ENCODE measurements at places on chromosomes 12 and 14.

DNA sequence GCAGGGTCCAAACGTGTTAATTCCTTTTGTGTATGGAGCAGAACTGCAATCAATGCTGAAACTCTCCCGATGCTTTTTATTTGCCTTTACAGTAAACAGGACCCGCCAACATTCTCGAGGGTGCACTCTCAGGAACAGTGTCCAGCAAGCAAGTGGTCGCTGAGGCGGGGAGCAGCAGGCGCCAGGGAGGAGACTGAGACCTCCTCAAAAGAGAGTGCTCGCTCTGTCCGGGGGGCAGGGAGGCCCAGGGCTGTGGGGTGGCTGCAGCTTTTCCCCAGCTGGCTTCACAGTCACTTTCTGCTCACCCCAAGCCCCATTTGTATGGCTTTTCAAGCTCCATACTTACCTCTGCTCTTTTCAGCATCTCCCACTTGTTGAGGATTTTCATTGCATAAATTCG is 49.2 kb downstream of the CDC42BPB start:
- no peak for DNase-seq

- DNase-seq: no peak
Observed at GRCh38 chr12:124915239-124916236, 1.1 kb upstream of the UBC start.

DNA sequence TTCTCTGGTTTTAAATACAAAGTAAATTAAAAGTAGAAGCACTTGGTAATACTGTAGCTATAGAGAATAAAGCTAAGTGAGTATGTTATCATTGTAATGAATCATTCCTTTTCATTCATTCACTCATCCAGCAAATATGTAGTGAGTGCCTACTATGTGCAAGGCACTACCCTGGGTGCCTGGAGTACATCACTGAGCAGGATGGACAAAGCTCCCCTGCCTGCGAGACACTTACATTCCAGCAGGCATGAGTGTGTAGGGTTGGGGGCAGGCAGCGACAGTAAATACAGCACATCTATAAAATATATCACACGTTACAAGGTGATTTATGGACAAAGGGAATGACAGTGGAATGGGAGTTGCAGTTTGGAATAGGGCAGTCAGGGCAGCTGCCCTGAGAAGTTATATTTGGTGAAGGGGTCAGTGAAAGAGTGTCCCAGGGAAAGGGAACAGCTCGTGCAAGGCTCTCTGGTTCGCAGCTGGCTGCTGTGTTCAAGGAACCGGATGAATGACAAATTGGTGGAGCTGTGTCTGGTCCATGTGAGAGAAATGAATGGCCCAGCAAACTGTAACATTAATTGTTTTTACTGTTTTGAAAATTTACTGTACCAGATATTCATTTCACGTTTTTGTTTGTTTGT is 159.6 kb downstream of the CRADD start:
- DNase-seq: no peak

DNA sequence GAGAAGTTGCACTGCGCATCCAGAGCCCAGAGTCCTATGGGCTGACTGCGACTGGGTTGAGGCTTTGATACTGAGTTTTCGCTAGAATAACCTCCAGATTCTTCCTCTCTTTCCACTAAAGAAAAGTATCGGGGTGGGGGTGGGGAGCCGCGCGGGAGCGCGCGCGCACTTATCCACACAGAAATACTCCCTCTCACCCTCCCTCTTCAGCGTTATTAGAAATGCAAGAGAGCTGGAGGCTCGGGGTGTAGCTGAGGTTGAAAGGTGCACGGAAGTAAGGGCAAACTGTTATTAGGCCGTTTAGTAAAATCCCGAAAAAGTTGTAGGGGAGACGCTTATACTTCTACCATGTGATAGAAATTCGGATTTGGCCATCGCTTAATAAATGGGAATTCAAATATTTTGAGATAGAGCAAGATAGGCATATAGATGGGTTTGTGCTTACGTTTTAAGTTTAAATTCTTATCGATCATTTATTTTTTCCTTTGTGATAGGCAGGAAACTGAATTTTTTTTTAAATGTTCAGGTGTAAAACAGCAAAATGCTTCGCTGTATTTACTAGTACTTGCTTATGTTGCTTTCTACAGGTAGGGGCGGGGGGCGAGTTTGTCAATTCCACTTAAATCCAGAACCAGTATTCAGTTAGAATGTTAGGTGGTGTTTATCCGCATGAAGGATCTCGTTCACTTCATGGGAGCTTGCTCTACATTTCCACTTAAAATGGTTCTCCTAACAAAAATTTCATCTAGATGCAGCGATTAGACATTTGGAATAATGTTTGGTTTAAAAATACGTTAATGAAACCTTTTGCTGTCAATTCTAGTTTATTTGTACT is 1.1 kb downstream of the ARHGAP5 start:
- no peak for DNase-seq

DNA sequence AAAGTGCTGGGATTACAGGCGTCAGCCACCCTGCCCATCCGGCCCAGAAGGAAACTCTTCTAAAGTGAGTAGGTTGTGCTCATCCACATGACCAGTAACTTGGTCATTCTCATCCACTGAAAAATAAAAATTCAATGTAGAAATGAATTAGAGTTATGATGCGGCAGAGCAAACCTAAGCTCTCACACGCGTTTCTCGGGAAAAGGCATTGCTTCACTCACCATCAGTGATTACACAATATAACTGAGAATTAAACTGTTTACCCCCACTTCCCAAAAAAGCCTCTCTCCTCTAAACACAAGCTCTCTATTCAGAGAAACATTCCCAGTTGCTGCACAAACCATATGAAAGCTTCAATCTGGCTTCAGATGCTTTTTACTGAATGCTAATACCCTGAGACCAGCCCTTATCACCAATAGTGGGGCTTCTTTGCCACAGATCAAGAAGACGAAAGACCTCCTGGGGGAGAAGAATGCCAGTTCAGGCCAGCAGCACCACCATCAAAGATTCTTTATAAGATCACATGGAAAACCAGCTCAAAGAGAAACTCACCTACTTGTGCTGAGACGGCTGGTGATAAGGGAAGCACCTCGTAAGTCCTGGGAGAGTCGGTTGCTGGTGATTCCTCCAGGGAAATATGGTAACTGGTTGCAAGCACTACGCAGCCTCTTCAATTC is 121.5 kb upstream of the SFSWAP start:
- no peak for DNase-seq

- DNase-seq: no peak
Observed at GRCh38 chr12:72491426-72491825, 219.3 kb downstream of the TRHDE start.

GRCh38 chr12:83818881-83819280 is 1093.7 kb downstream of the SLC6A15 start:
- DNase-seq: no peak

DNA sequence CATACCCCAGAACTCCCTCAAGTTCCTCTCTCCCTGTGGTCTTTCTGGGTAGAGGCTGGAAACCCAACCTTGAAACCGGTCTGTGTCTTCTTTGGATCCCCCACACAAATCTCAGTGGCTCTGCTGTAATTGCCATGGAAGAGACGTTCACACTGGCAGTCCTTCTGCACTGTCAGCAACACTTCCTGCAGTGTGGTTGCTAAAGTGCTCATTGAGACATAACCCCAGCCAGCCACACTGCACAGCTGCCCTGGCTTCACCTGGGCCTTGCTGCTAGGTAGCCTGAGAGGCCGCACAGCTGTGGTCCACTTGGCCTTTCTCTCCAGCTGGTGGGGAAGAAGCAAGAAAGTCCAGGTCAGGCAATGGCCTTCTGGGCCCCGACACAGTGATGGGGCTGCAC is 2.4 kb downstream of the GZMH start:
- DNase-seq: no peak

GRCh38 chr12:14410177-14410576 is 44.7 kb downstream of the ATF7IP start:
- no peak for DNase-seq

DNA sequence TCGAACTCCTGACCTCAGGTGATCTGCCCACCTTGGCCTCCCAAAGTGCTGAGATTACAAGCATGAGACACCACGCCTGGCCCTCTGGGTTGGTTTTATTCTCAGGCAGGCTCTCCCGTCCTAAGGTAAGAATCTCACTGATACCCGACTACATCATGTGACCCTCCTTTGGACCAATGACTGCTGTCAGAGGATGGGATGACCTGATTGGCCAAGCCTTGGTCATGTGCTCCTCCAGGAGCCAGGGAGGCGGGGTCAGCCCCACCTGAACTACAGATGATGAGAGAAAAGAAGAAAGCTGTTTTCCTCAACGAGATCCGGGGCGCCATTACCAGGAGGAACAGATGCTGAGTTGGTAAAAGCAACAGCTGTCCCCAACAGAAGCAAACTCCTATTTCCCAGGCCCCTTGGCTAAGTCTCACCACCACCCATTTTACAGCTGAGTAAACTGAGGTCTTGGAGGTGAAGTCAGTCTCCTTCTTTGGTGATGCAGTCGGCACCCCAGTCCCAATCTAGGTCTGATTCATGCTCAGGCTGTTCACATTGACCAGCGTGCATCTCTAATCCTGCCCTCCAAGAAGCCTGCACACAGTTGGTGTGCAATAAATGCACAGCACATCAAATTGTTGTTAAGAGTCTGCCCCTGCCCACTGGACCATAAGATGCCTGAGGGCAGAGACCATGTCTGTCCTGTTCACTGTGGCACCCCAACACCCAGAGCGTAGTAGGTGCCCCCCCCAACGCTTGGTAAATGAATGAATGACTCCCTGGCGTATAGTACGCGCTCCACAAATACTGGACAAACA is 118.8 kb downstream of the SCARB1 start:
- DNase-seq: no peak

DNA sequence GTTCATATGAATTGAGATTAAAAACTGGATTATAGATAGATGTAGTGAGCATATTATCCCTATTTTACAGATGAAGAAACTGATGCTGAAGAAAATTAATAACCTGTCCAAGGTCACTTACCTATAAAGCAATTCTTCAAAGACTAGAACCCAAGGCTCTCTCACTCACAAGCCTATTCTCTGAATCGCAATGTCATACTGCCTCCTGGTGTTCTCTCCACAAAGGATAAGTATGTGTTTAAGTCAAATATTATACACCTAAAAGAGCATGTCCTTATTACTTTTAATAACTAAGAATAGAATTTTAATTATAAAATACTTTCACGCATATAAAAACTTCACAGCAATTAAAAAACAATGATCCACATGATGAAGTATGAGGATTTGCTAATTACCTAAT is 721.3 kb upstream of the USP15 start:
- DNase-seq: no peak

DNA sequence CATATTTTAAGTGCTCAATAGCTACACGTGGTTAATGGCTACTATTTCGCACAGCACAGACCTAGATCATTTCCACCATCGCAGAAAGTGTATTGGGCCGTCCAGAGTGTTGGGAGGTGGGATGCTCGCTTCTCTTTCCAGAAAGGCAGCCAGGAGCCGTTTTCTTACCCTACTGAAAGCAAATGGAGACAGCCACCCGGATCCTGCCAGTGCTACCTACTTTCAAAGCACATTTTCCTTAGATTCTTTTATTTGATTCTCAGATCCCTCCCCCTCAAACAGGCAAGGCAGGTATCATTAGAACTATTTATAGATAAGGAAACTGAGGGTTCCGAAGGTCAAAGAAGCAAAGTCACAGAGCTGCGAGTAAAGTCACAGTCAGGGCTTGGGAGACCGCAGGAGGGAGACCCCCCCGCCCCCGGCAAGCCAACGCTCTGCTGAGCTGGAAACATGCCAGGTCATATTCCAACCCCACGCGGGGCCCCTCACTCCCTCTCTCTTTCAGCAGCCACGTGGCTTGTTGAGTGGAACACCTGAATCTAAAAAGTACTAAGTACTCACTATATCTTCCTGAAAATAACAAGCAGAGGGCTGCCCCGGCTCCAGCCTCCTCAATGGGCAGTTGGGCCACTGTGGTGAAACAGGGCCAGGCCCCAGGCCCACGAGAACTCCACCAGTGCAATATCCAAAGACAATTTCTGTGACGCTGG is 36.2 kb downstream of the PRIMA1 start:
- DNase-seq: no peak

GRCh38 chr12:45909041-45909713 is 81.2 kb downstream of the SCAF11 start:
- DNase-seq: no peak

DNA sequence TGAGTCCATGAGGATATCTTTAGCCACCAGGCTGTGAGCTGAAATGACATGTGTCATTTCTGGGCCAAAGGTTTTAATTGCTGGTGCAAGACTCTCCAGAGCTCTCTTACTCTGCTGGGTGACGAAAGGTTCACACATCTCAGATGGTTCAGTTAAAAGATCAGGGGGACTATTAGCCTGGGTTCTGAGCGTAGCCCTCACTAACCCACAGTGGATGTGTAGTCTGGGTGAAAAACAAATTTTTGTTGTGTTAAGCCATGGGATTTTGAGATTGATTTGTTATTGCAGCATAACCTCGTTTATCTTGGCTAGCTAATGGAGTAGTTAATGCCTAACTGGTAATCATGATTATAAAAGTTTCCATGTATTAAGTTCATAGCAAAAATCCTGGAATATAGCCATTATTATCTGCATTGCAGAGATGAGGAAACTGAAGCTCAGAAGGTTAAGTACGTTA is 251.5 kb downstream of the RMST start:
- no peak for DNase-seq

DNA sequence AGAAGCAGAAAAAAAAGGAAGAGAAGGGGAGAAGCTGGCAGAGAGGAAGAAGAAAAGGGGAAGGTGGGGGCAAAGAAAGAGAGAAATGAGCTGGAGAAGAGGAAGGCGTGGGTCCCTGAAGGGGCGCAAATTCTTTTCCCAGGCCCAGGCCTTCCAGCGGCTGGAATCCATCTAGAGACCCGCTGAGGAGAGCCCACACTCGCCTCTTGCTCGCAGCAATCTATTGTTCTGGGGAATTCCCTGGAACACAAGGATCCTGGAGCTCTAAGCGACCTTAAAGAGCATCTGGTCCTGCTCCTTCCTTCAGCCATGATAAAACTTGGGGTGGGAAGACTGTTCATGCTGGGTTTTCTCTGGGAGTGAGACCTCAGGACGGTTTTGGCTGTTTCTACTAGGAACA is 41.2 kb upstream of the FKBP4 start:
- DNase-seq: no peak

DNA sequence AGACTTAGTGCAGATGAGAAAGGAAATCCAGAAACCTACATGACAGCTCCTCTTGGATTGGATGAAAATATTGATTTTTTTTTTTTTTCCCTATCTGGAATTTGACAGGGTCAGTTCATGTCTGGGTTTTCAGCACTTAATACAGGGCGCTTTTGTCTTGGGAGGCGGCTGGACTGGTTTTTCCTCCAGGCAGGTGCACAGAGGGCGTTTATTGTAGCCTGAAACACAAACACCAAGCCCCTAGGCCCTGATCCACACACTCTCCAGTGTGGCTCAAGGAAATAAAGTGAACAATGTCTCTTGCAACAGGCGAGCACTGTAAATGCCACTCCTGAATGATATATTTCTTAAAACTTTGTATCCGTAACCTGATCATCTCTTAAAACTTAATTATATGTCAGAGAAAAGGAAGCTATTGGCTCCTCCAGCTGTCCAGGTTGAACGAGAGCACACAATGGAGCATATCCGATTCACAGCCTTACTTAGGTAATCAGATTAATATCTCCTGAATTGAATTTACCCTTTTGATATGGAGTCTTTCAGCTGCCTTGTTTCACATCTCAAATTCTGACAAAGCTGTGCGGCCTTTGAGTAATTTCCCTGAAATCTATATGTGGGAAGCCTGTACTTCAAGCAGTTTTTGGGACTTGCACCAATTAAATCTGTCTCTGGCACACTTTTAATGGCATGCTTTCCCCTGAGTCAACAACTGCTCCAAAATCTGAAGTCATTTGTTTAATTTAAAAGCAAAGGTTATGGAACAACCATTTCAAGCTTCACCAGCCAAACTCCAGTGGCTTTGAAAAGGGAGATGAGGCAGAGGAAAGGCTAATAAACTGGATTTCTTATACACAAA is 485.7 kb downstream of the ZFP36L1 start:
- no peak for DNase-seq
